ENCODE measurements at places on chromosomes 12 and 14. TPM values are rescaled to one million over a fixed set of nuclear protein-coding genes. Genes with fewer than 3 reads are reported as not detected.

DNA sequence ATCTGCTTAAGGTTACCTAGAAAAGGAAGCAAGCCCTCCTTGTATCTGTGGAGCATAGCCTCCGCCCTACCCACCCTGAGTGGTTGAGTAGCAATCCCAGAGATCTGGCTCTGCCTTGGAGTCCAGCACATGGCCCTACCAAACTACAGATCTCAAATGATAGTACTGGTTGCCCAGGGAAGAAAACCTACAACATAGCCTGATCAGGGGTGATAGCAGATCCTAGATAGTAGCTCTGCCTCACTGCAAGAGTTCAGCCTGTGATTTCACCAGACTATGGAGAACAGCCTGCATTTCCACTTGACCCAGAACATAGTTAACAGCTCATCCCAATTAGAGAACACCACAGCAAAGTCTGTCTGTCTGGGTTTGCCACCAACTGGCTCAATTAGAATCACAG, 279.5 kb downstream of the ETNK1 start:
- no peak for DNase-seq

NFATC4 gene
- 42.5 TPM for total RNA-seq

EXOC3L4 gene
- total RNA-seq, result not detected

- no peak for DNase-seq
Measured at GRCh38 chr12:68368327-68368726, 36.2 kb upstream of the MDM1 start.

DNA sequence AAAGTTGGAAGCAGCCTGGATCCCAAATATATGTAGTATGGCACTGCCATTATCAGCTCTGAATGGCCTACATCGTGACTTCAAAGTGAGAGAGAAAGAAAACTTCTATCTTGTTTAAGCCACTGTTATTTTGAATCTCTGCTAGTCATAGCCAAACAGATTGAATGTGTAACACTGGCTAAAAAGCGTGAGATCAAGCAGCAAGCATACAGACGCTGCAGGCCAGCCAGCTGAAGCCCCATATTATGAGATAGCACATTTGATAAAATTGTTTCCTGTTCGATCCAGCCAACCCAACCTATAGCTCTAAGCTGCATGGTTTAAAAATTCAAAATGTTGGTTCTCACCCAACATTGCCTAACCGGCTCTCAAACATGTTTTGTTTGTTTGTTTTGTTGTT, 95.0 kb downstream of the DUSP6 start:
- DNase-seq, result no peak

DNA sequence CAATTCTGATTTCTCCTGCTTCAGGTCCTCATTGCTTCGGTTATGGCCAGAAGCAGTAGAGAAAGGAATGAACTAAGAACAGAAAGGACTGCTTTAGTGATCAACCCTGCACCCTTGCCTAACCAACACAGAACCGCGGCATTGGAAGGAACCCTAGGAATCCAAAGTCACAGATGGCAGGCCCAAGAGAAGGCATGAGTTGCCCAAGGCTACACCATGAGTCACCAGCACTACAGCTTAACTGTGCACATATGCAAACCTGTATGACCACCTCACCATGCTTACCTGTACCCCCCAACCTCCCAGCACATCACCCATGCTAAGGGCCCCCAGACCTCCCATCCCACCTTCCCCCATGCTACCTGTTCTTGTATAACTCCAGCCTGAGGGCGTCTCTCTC, 25.9 kb upstream of the BLTP3B start:
- no peak for DNase-seq

DNA sequence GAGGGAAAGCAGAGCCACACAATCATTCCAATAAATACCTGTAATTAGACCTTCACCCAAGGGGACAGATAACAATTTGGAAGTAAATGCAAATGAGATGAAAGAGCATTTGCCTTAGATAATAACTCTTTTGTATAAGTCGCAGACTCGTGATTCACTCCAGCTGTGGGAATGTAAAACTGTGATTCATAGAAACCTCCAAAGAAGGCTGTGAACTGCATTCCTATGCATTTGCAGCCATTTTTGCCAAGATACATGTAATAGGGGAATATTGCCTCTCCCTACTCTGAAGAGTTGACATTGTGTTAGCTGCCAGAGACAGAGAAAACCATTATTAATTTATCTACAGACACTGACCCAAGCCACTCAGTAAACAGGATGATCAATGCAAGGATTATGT, 181.9 kb upstream of the ARHGAP5 start:
- DNase-seq, result no peak

KRT2 gene
- total RNA-seq, result not detected

DNA sequence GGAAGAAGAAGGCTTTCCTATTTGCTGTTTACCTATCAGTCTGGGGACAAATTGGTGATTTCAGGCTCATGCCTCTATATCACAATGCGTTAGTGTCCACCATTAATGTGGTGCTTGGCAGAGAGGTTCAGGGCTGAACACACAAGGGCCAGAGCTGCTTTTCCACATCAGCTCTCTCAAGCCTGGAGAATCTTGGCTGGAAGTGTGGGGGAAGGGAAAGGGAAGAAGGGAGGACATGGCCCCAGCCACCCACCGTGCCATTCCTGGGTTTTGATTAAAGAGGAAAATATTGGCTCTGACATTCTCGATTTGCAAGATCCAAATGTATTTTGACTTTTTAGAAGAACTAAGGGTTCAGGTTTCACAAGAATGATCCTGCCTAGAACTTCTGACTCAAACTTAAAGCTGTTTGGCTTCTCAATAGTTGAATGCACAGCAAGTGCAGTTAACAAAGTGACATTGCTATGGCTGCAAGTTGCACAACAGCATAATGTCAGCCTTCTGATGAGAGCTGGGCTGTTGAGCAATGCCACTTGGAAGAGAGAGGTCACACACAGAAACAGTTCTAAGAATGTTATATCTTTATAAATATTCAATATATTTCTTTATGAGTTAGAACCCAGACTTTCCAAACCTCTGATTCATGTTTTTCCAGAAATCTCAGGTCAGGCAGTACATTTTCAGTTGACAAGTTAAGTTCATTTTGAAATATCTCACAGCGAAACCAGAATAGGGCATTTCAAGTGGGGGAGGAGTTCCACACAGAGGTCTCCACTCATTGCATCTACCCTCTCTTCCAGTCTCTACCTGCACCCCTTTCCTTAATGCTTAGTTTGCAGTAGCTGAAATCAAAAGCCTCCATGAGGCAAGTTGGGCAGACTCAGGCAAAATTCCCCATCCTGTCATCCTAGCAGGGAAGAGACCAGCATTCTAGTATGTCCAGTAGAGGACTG, 25.3 kb downstream of the IGF1 start:
- no peak for DNase-seq

DNA sequence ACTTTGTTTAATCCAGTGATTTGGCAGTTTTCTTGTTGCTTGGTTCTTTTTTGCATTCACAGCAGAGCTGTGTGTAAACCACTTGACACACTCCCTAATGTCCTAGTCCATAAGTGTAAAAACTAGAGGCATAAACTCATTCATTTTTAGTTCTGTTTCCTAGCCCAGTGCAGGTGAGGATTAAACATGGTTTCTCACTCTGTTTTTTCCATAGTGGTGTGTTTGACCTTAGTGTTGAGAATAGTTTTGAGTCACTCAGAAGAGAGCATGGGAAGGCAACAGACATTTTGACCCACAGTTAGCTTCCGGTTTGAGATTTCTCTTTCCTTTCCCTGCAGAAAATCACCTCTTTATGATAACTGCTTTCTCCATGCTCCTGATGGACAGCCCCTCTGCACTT, 24.2 kb upstream of the GALNT16 start:
- no peak for DNase-seq
